ENCODE measurements at places on chromosomes 2 and 18.

GRCh38 chr2:172208791-172209325 is 106.2 kb upstream of the DLX2 start:
- DNase-seq: no peak

GRCh38 chr18:32287249-32287648 is 97.4 kb downstream of the MEP1B start:
- no peak for DNase-seq

DNA sequence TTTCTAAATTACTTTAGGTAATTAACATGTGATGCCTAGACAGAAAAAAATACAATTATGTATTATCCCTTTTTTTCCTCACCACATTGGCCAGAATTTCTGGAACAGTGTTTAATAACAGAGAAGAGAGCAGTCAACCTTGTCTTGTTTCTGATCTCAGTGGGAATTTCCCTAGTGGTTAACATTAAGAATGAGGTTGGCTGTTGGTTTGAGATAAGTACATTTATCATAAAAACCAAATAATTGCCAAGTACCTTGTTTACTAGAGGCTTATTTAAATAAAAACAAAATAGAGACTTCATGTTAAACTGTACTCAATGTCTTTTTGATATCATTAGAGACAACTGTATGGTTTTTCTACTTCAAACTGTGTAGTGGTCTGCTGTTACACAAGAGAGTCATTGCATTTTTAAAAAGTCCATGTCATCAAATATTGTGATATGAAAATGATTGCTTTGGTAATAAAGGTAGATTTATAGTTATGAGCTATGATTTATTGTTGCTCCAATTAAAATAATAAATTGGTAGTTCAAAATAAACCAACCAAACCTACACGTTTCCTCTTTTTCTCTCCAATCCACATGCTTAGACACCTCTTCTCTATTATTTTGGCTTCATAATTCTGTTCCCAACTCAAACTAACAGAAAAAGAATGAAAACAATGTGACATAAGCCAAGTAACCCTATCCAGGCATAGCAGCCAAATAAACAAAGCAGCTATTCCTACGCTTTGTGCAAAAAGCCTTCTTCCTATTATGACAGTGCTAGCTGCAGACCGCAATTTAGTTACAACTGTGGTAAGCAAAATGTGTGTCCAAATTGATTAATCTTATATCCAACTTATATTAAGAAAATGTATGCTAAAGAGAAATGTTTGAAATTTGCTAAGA is 20.9 kb upstream of the TANK start:
- no peak for DNase-seq

DNA sequence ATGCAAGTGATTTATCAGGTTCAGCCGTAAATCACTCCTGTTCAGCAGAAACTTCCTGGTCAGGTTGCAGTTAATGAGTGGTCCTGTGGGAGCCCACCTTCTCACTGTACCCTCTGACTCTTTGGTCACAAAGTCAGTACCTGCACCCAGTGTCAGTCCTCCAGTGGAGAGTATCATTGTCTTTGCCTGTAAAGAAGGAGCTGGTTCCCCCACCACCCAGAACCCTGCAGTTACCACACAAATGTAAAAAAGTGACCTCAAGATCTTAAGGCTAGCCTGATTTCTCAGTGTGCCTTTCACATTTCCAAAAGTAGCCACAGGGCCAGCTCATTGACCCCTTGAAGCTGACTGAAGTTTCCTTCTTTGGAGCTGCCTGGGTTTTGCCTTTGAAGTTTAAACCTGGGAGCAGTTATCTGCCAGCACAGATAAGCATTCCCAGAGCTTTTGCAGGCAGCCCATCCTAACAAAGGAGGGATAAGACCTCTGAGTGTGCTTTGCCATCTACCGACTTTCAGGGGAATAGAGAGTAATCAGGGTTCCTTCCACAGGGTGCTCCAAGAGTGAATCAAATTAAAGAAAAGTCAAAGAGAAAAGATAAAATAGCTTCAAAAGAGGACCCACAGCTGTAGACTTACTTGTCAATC is 725.2 kb downstream of the CPS1 start:
- no peak for DNase-seq

GRCh38 chr18:74425161-74425560 is 31.9 kb downstream of the DIPK1C start:
- DNase-seq: no peak

DNA sequence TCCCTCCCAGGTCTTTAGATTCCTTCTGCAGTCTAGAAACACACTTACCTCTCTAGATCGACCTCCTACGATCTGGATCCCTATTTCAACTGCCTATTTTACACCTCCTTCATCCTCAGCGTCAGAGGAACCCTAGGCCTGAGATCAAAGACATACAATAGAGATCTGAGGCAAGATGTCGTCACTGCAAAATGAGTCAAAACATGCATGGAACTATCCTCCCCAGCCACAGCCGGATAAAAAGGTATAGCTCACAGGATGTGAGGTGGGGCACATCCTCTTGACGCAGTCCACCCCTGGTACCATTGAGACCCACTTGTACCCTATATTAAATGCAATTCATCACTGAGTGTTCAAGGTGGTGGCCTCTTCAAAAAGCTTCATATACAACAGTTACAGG is 63.7 kb upstream of the DNAJC10 start:
- no peak for DNase-seq

GRCh38 chr2:39547811-39548719 is 111.0 kb upstream of the MAP4K3 start:
- DNase-seq: no peak

DNA sequence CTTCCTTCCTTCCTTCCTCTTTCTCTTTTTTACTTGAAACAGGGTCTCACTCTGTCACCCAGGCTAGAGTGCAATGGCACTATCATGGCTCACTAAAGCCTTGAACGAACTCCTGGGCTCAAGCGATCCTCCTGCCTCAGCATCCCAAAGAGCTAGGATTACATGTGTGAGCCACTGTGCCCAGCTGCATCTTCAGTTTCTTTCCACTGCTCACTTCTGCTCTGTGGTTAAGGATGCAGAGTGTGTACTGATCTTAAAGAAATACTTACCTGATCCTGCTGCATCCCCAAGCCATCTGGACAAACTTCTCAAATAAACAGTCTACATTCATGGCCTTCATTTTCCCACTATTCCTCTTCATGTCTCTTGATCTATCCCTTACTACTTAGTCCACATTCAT is 13.0 kb downstream of the DPP4 start:
- no peak for DNase-seq

GRCh38 chr2:20177556-20178248 is 47.2 kb downstream of the SDC1 start:
- DNase-seq: no peak

DNA sequence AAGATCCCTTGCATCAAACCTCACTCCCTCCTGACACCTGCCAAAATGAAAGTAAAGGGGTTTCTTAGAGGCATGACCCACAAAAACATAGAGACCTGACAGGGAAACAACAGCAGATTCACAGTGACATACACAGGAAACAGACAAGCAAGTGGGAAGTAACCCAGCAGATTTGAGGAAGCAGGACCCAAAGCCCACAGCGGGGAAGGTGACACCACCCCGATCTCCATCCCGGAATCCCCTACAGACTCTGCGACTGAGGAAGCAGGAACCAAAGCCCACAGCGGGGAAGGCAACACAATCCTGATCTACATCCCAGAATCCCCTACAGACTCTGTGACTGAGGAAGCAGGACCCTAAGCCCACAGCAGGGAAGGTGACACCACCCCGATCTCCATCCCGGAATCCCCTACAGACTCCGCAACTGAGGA is 21.6 kb downstream of the CIB4 start:
- DNase-seq: no peak

DNA sequence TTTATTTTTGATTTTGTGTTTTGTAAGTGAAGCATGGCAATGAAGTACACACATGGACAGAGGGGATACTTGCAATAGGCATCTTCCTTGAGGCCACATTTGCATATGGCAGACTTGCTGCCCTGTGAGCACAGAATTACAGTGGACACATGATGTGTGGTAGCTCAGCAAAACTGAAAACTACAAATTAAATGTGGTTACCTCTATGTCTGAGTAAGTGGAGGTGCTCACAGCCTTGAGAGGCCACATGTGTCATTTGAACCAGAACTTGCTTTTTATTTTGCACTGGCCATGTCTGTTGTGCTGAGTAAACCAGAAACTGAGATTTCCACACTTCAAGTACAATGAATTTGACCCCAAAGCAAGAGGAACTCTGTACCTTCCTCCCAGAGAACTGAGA is 998.5 kb upstream of the NXPH2 start:
- DNase-seq: no peak

DNA sequence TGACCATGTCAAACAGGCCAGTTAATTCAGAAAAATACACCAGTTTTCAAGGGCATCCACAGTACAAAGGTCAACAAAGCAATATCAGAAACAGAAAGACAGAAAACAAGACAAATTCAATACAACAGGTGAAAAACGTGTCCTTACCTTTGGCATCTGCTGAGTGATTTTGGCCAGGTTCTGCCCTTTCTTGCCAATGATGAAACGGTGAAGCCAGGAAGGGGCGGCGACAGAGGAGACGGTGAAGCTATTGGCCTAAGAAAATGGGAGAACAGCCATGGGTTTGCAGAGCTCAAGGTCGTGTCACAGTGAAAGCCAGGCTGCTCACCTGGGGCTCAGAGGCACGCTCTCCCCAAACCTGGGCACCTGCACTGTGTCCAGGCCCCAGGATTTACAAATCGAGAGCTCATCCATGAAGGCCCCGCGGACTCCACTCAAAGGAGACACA is 60.5 kb downstream of the HDLBP start:
- DNase-seq: no peak

DNA sequence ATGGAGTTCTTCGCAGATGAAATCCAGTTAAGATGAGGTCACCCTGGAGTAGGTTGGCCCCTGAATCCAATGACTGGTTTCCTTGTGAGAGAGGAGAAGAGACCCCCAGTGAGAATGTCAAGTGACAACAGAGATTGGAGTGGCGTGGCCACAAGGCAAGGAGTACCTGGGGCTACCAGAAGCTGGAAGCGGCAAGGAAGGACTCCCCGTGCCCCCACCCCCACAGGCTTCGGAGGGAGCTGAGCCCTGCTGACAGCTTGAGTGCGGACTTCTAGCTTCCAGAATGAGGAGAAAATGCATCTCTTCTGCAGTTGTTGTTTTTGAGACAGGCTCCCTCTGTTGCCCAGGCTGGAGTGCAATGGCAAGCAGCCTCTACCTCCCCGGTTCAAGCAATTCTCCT is 78.0 kb upstream of the HPCAL1 start:
- no peak for DNase-seq

- no peak for DNase-seq
Observed at GRCh38 chr18:28411806-28412205, 234.9 kb upstream of the CDH2 start.

- peak; percentile 51 for DNase-seq
Observed at GRCh38 chr2:113248997-113249770, 29.5 kb downstream of the PAX8 start.

DNA sequence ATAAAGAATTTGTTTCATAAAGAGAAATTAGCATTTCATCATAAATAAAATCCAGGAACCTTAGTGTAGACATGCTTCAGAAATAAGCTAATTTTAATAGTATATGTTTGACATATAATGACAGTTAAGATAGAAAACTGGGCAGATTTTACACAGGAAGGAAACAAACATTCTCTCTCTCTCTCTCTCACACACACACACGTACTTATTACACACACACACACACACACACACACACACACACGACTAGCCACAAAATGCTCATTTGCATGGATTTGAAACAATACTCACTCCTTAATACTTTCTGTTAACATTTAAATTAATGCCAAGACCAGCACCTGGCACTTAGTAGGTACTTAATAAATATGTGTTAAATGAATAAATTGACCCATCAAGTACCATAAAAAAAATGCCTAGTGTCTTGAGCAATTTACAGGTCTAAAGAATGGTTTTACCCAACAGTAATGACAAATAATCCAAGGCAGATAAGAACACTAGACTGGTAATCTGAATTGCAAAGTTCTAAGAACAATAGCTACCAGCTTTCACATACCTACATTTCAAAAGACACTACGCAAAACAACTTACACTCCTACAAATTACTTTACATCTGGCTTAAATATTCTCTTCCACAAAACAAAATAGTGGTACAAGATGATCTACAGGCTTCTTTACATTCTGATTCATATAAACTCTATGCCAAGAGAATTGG is 2.9 kb upstream of the GALNT3 start:
- no peak for DNase-seq

GRCh38 chr2:234091432-234091879 is 41.0 kb downstream of the SPP2 start:
- no peak for DNase-seq

GRCh38 chr2:168530982-168531622 is 75.0 kb downstream of the CERS6 start:
- no peak for DNase-seq

DNA sequence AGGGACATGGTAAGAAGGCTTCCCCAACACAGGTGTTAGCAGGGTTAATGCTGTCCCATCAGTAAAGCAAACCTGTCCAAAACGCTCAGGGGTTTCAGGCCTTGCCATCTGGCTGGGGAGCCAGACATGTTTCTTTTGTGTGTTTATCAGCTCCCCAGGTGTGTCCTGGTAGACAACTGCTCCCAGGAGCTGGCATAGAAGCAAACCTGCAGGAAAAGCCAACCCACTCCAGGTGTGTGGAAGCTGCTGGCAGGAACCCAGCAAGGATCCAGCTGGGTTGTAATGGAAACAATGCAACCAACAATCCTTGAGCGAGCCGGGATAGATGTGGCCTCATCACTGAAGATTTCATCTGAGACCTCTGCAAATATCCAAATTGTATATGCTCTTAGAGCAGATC is 123.1 kb downstream of the RAB3GAP1 start:
- no peak for DNase-seq

GRCh38 chr2:190742431-190742830 is 93.5 kb downstream of the NAB1 start:
- DNase-seq: no peak

DNA sequence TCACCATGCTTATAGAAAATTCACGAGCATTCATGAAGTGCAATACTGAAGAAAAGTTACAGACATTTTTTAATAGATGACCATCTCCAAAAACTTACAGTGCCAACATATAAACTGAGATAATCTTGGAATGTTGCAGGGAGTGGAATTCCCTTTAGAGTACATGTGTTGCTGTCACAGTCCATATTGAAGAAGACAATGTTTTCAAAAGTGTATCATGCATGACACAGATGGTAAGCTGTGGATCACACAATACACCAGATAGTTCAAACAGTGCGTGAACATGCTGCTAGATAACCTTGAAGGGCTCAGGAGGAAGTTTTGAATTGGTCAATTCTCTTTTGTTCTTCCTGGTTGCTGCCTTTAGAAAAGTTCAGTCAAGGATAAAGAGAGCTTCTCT is 1644.3 kb upstream of the NXPH2 start:
- DNase-seq: no peak
